ENCODE measurements at places on chromosomes 3 and 15.

DNA sequence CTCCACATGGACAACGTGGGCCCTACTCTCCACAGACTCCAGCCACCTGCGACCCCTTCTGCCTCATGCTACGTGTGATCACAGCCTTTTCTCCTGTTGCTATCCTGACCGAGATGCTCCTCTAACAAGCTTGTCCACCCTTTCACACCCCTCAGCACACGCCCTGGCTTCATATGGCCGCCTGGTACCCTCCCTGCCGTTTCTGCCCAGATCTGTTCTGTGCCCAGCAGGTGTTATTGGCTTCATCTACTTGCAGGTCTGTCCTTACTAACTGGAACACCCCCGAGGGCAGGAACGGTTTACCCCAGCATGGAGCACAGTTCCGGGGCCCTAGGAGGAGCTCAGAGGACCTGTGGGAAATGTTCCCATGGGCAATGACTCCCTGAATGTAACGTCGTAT is 9.9 kb downstream of the CHAC1 start:
- no peak for DNase-seq

DNA sequence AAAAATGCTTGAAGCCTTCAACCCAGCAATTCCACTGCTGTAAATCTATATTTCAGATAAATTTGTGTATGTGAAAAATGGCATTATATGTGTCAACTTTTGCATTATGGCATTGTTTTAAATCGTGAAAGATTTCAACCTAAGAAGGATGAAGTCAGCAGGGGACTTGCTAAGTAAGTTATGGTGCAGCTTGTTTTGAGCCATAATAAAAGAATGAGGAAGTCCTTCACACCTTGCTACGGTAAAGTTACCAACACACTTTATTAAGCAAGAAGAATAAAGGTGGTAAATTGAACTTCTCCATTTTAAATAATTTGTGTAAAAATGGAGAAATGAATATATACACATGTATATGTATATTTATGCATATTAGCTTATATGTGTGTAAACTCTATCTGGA is 371.4 kb downstream of the ROBO2 start:
- no peak for DNase-seq

- DNase-seq = no peak
These were observed 110.3 kb upstream of the MITF start for GRCh38 chr3:69628951-69629350.

GRCh38 chr3:186965141-186965879 is 35.0 kb downstream of the ST6GAL1 start:
- DNase-seq = no peak

DNA sequence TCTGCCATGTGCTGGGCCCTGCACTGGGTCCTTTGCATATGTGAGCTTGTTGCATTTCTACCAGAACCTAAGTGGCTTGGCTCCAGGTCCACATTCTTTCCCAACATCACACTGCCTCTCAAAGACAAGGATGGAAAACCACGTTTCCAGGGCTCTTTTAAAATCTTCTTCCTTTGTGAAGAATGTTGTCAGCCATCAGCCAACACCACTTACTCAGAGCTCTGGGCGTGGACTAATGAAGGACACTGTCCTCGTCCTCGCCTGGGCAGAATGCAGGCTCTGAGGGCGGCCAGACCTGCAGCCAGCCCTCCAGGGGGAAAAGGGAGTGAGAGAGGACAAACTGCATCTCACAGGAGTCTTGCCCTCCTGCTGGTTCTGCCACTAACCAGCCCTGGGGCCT is 49.7 kb downstream of the MAGEF1 start:
- DNase-seq = no peak

DNA sequence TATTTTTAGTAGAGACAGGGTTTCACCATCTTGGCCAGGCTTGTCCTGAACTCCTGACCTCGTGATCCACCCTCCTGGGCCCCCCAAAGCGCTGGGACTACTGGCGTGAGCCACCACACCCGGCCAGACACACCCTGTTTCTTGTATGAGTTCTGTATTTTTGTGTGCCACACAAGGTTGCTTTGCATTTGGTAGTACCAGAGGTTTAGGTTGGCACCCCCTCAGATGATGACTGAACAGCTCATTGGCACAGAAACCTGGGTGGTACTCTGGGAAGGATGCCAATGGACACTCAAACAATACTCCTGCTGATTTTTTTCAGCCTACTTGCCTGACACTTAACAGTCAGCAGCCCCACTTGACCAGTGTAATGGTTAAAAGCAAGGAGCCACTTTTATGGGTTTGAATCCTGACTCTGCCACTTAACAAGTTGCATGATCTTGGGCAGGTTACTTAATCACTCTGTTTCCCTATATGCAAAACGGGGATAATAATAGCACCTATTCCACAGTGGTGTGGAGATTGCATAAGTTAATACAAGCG is 39.2 kb upstream of the BCL2A1 start:
- DNase-seq = no peak

DNA sequence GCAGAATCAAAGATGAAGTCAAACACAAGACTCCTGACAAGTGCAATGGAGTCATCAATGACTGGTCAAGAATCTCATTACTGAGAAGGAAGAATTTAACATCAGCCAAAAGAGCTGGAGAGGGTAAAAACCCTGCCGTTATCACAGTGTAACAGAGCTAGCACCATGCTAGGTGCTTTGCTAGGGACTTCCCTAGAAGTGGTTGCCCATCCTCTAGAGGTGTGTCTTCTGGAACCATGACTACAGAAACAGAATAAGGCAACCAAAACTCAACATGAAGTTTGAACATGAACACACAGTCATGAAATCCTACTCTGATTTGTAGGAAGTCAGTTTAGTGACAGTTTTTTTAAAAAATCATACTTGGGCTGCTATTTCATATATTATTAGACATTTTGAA is 9.5 kb downstream of the ACAD11 start:
- no peak for DNase-seq

GRCh38 chr3:183301937-183302580 is 49.0 kb downstream of the B3GNT5 start:
- no peak for DNase-seq

DNA sequence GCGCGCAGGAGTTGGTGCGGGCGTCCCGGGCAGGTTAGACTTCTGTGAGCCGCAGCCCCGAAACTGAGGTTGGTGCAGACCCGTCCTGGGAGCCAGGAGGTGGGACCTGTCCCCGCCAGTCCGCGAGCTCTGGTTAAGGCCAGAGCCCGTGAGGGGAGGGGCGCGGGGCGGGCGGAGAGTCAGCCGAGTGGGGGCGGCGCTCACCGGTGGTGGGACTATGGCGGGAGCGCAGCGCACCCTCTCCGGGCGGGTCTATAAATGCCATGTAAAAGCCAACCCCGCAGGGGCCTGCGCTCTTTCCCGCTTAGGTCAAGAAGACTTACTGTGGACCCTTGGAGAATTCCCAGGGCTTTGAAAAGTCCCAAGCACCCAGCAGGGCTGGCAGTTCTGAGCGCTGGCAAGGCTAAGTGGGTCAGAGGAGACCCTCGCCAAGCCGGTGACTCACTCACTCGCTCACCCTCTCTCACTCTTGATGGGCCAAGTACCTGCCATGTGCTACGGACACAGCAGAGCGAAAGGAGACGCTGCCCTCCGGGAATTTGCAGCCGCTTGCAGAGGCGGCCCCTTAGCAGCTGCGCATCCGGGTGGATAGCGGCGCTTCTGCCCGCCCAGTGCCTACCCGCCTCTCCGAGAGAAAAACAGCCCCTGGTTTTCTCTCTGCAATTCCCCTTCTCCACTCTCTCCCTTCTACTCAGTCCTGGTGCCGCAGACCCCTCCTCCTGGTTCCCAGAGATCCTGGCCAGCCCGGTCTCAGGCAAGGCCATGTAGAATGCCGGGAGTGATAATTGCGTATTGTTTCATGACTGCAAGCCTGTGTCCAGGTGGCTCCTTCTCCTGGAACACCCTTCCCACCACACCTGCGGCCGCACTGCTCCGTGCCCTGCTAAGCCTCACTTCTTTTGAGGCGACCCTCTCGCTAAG is at the start of gene ALDH1L1:
ALDH1L1 (minus strand) TSS at position 110 of the 921 bp plus-strand sequence. CDS start 19,607 bp downstream, outside the sequence.
- no peak for DNase-seq

DNA sequence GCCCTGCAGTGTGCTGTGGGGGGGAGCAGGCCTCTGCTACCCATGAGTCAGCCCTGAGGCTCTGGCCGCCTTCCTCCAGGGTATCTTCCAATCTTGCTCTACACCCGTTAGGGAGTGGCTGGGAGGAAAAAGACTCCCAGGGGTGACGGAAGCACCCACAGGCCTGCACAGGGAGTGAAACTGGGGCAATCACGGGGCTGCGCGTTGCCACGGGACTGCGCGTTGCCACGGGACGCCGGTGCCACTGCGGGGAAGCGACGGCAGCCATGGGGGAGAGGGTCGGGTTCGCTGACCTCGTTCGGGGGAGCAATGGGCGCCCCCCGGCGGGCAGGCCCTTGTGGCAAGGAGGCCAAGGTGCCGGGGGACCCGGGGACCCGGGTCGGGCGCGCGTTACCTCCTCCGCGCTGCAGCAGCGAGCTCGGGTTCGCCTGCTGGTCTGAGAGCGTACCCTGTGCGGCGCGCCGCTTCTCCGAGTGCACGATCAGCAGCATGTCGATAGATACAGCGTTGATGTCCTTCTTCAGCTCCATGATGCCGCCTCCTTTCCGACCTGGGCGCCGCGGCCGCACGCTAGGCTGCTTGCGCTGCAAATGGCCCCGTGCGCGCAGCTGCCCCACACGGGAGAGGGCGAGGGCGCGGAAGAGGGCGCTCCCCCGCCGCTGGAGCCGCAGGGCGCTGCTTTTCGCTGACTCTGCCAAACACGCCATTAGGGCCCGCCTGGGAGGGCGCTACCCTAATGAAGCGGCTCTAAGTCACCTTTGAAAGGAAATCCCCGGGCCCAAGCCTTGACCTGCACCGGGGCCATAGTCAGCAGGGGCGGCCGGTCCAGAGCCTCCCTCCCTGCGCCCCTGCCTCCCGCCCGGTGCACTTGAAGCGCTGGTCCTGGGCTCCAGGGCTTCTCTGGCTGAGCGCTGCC is at the start of gene KY:
KY (minus strand) TSS at position 592 of the 916 bp plus-strand sequence; CDS start at position 530, 62 bp downstream.
- no peak for DNase-seq
